ENCODE measurements at places on chromosomes 4 and X. TPM values are rescaled to one million over a fixed set of nuclear protein-coding genes. Genes with fewer than 3 reads are reported as not detected.

MAGIX gene
- 0.57 TPM for total RNA-seq

DNA sequence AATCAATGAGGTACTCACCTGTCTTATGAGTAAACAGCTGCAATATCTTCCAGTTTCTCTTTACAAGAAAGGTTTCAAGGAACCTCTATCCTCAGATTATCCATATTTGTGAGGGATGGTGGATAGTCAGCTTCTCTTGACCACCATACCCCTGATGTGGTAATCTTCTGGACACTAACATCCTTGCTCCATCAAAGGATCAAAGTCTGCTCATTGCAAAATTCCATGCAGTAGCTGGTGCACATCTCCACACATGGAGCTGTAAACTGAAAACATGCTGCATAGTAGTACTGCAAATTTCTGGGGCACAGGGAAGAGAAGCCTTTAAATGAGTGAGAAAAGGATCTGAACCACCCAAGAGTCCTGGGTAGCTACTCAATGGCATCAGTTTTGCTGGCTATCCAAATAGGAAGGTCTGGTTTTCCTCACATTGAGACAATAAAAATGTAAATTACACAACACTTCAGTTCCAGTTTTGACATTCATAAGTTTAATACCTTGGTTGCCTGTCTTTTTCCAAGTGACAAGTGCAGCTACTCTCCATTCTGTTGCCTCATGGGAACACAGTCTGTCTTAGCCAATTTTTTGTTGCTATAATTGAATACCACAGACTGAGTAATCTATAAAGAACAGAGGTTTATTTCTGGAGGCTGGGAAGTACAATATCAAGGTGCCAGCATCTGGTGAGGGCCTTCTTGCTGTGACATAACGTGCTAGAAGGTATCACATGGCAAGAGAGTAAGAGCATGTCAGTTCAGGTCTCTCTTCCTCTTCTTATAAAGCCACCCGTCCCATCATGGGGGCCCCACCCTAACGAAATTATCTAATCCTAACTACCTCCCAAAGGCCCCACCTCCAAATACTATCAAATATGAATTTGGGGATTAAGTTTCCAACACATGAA lies 34.4 kb upstream of the ARHGEF6 start:
- no peak for DNase-seq

- DNase-seq, result no peak
Measured at GRCh38 chr4:82584931-82585330, 23.1 kb upstream of the TMEM150C start.

- no peak for DNase-seq
Measured at GRCh38 chr4:153113061-153113837, 91.0 kb upstream of the TRIM2 start.

DNA sequence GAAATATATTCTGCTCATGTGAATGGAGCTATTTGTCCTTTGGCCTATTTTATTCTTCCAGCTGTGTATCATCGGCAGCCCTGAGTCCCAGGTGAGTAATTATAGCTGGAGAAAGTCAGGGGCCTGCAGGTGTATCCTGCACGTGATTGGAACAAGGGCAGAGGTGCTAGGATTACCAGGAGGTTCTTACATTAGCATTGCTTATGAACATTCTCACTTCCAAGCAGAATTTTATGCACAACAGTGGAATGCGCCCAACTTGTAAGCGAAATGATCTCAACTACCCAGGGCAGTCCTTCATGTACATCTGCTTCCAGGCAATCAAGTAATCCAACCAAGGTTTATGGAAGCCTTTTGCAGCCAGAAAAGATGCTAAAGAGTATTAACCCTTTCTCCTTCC lies 68.9 kb upstream of the NRK start:
- DNase-seq, result no peak

DNA sequence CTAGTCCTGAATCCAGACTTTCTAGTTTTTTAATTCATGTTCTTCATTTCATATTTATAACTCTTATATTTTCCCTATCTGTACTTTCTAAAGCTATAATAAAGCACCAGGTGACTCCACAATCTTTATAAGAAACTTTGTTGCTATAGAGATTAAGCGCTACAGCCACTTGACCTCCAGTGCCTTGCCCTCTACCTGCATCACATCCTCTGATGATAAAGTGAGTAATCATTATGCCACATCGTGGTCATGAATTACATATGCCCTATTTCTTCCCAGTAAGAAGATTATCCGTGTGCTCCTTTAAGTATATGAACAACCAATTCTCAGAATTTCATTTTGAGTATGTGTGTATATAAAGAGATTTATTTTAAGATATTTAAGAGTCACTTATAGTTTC lies 6.8 kb upstream of the DYNLT3 start:
- no peak for DNase-seq

GASK1B gene
- total RNA-seq, result not detected

DNA sequence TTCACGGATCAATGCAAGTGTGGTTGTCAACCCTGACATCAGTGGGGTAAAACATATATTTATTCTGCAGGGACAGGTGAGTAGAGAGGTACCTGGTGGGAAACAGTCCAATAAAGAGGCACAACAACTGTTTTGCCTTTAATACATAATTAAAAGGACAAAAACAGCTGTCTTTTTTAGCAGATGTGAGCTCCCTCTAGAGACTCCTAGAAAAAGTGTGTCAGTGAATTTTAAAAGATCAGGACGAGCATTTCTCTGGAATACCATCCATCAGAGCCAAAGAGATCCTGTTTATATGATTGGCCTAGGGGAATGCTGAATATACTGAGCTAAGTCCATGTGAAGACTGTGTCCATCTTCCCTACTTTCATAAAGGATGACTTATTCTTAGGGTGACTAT lies 58.3 kb downstream of the TMEM144 start:
- DNase-seq, result no peak

DNA sequence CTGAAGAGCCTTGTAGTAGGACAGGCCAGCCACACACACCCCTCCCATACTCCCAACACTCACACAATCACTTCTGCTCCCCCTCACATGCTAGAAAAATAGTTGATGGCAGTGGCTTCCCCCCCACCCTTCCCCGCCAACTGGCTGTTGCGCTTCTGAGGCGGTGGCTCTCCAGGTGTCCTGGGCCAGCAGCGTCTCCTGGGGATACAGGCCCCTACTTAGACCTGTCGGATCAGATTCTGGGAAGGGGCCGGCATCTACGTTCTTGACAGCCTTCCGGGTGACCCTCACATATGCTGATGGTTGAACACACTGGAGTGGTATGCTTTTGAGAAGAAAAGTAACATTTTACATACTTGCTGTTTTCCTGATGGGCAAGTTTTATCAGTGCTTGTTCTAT lies 39.9 kb downstream of the TNIP2 start:
- DNase-seq, result no peak

F8 gene
- 0.89 TPM for total RNA-seq

- DNase-seq, result no peak
Measured at GRCh38 chrX:11478026-11478425, 184.8 kb downstream of the AMELX start.

- DNase-seq, result no peak
Measured at GRCh38 chr4:38837334-38837733, 19.3 kb downstream of the TLR6 start.

DNA sequence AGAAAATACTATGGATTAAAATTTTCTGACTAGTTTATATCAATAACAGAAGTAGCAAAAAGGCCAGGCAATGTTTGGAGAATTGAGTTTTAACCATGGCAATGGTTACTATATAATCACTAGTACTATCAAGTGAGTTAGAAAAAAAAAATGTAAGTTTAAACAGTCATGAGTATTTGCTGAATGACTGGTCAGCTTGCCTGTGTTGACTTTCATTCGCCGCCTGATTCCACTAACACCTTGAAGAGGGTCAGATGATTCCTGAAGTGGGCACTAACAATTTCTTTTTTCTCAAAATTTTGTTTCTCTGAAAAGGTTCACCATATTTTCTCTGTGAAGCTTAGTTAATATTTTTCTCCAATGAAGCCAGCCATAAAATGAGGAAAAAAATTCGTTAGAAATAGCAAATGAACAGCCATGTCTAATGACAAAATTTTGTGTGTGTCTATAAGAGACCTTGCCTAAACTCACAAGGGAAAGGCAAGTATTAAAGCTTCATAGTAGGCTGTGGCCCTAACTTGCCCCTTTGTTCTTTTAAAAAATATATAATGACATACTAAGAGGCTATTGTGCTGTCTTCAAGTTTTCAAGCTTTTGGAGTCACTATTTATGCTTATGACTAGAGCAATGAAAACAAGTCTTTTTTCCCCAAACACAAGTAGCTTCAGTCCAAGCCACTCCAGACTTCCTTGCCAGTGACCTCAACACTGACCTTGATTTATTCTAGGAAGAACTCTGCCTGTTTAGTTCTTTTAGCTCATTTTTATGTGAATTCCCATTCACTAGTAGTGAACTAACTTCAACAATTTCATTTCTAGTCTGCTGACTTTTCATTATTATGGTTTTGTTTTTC lies 18.4 kb upstream of the FHDC1 start:
- DNase-seq, result no peak

MSANTD1 gene
- total RNA-seq, result 2.0 TPM

ZCCHC18 gene
- 4.3 TPM for total RNA-seq

RXFP1 gene
- total RNA-seq, result not detected

- DNase-seq, result no peak
Measured at GRCh38 chr4:8198206-8198905, 734 bp upstream of the SH3TC1 start.

GRCh38 chrX:11728556-11728955 lies 29.5 kb upstream of the MSL3 start:
- DNase-seq, result no peak

DNA sequence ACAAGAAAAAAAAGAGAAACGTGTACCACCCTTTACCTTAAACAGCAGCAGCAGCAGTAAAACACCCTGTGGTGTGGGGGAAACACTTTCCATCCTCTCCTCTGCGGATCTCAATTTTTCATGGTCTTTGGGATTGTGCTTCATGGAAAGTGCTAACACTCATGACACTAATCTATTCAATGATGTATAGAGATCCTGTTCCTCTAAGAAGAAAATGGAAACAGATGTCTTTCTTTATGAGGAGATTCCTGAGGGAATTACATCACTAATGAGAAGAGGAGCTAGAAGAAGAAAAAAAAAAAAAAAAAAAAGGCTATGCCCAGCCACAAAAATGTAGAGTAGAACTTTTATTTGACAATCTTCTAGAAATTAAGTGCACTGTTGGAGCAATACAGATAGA lies 62.9 kb upstream of the NDST3 start:
- DNase-seq, result no peak

DNA sequence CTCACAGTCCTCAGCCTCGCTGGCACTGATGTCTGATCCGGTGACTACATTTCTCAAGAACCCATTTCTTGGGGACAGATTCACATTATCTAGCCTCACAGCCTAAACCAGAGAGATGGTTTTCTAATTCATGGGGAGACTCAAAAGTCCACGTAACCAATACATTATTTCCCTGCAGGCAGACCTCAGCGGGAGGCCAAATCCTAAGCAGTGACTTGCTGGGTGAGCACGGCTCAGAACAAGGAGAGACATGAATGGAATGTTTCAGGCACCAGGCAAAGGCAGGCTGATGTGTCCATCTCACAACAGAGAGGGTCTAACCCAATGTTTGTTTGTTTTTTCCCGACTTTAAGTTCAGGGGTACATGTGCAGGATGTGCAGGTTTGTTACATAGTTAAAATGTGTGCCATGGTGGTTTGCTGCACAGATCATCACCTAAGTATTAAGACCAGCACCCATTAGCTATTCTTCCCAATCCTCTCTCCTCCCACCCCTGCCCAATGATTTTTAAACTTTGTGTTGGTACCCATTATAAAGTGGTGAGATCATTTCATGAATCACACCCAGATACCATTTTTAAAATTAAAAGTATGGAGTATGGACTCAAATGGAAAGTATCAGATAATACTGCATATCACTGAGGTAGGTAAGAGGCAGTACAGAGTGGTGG lies 53.3 kb downstream of the SCD5 start:
- DNase-seq, result no peak

GRCh38 chr4:144318797-144319196 lies 178.3 kb upstream of the GYPA start:
- DNase-seq, result no peak

- no peak for DNase-seq
Measured at GRCh38 chr4:2862528-2862927, 18.9 kb downstream of the ADD1 start.

- DNase-seq, result no peak
Measured at GRCh38 chr4:184286358-184286757, 68.7 kb upstream of the ENPP6 start.

DNA sequence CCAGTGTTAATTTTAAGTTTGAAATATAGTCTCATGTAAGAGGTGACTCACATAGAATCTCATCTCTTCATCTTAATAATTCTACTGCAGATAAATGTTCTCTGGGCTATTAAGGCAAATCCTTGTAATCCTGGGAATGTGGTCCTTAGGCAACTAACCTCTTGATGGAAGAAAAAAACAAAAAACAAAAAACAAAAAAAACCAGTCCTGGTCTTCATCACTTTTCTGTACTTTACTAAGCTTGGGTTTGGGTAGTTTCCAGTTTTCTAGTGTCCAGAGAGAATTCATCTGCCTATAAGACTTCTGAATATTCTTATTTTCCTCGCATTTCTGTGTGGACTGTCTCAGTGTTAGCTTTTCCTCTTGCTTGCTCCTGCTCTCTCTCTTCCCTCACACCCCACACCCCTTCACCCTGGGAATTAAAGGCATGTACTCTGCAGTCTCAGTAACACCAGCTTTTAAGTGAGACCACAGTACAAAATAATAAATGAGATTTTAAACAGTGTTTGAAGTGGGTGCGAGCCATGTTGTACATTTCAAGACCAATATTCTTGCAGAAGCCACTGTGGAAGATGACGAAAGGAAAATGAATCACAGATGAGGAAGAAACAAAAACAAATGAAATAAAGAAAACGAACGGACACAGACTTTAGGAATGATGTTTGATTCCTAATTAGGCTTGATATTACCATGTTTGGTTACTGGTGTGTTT lies 51.7 kb downstream of the HAND2 start:
- DNase-seq, result no peak

DNA sequence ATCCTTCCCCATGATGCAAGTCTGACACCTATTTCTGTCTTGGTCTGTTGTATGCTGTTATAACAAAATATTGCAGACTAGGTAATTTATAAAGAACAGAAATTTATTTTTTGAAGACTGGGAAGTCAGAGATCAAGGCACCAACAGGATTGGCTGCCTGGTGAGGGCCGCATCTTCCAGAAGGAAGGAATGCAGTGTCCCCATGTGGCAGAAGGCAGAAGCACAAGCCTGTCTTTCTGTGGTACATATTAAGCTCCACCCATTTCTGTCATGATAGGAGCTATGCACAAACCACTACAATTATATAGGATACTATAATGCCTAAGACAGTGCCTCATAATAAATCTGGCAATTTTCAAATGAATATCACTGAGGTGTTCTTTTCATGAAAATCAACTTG lies 502.3 kb upstream of the DIAPH2 start:
- DNase-seq, result no peak

CTAG2 gene
- not detected for total RNA-seq

- no peak for DNase-seq
Measured at GRCh38 chr4:72899214-72899613, 170.3 kb downstream of the COX18 start.

Data from CD4-positive, CD25-positive, alpha-beta regulatory T cell (primary cell).